ENCODE measurements at places on chromosomes 3 and 15. TPM values are rescaled to one million over a fixed set of nuclear protein-coding genes. Genes with fewer than 3 reads are reported as not detected.

DNA sequence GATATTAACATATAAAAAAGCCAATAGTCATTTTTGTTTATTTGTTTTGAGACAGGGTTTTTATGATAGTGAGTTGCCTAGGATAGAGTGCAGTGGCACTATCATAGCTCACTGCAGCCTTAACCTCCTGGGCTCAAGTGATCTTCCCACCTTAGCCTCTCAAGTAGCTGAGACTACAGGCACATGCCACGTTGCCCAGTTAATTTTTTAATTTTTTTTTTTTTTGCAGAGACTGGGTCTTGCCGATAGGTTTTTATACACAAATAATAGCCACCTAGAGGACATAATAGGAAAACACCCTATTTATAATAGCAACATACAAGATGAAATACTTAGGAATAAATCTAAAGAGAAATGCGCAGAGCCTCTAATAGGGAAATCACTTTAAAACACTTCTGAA lies 13.3 kb downstream of the EIF3J start:
- H3K4me1 ChIP-seq, result peaks cover 32% of the 10 kb centered on the region
- H3K27ac ChIP-seq, result no peak overlapping the region

DNA sequence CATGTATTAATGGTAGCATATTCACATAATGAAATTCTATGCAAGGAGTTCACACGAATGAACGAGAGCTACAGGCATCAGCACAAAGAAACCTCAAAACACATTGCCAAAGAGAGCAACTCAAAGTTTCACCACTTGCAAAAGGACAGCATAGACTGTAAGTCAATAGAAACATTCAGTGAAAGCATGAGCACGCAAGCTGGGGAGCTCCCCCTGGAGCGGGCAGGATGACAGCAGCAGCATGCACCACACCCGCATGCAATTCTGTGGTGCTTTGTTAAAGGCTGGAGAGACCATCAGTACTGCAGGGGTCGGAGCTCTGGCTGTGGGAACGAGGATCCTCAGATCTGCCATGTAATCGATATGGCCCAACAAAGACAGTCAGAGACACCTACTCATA lies 18.7 kb downstream of the OCA2 start:
- no peak for DNase-seq
- H3K4me3 ChIP-seq, result no peak overlapping the region
- no peaks in the 10 kb centered on the region for H3K36me3 ChIP-seq
- H3K27me3 ChIP-seq, result peaks cover 10% of the 10 kb centered on the region
- H3K27ac ChIP-seq, result no peak overlapping the region

- DNase-seq, result no peak
- no peak overlapping the region for H3K27ac ChIP-seq
- peaks cover 2% of the 10 kb centered on the region for H3K27me3 ChIP-seq
- no peaks in the 10 kb centered on the region for H3K4me1 ChIP-seq
These were observed 159.4 kb upstream of the GBE1 start for GRCh38 chr3:81920816-81921215.

GRCh38 chr3:24756101-24756888 lies 261.6 kb upstream of the THRB start:
- no peak for DNase-seq
- H3K4me1 ChIP-seq, result no peaks in the 10 kb centered on the region
- H3K27ac ChIP-seq, result no peak overlapping the region
- no peaks in the 10 kb centered on the region for H3K27me3 ChIP-seq
- H3K36me3 ChIP-seq, result no peaks in the 10 kb centered on the region

DNA sequence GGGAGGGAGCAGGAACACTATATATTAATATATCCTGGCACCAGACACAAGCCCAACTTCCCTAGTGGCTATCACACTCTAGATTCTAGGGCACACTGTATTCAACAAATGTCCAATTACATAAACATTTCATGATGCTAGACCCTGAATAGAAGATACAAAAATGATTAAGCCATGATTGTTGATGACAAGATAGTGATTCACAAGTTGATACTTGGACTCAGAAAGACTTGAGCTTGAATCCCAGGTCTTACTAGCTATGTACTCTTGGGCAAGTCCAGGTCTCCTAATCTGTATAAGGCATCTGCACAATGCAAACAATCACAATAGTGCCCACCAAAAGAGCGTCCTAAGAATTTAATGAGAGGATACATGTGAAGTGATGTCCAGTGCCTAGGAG lies 10.0 kb upstream of the SNTN start:
- H3K36me3 ChIP-seq, result no peaks in the 10 kb centered on the region
- no peak overlapping the region for H3K4me3 ChIP-seq
- H3K27ac ChIP-seq, result no peak overlapping the region
- DNase-seq, result no peak
- peaks cover 2% of the 10 kb centered on the region for H3K27me3 ChIP-seq
- H3K4me1 ChIP-seq, result no peaks in the 10 kb centered on the region

GRCh38 chr3:150736903-150737832 lies 25.8 kb downstream of the SIAH2 start:
- H3K27ac ChIP-seq, result peak overlapping the region; percentile 92
- H3K4me3 ChIP-seq, result peak overlapping the region; percentile 42
- DNase-seq, result no peak
- H3K36me3 ChIP-seq, result peaks cover 50% of the 10 kb centered on the region

DNA sequence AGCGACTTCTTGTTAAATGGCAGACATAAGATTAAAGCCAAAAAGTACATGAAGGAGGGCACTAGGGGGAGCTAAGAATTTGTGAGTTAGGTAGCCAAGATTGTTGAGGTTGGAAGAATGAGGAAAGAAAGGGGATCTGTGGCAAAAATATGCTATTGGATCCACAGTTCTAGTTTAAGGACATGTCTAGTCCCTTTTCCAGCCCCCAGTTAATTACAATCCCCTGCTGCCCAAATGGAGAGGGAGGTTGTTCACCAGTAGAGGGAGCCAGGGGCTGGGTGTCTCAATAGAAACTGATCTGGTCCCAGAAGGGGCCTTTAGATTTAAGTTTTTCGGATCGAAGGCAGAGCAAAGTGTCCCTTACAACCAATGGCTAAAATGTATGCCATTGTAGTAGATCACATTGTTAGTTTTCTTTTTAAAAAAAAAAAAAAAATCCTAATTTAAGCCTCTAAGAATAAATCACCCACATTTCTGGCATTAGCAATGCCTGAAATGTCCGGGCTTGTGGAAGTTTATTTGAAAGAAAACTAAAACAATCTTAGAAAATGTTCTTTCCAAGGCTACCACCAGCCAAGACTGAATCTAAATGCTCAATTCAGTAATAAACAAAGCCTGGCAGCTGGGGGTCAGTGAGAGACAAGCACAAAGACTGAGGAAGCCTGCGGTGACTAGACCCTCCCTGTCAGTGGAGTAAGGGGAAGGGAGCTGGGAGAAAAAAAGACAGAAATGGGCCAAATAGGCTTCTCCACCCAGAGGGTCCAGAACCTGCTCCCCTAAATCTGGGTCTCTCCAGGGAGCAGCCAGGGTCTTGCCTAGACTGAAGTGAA lies 7.1 kb downstream of the COL8A1 start:
- no peak overlapping the region for H3K4me3 ChIP-seq
- no peak overlapping the region for H3K27ac ChIP-seq
- H3K4me1 ChIP-seq, result no peaks in the 10 kb centered on the region
- H3K27me3 ChIP-seq, result peaks cover 7% of the 10 kb centered on the region
- no peak for DNase-seq

- no peak overlapping the region for H3K27ac ChIP-seq
- no peaks in the 10 kb centered on the region for H3K36me3 ChIP-seq
- H3K4me1 ChIP-seq, result no peaks in the 10 kb centered on the region
These were observed 64.9 kb downstream of the CDIN1 start for GRCh38 chr15:36644191-36644896.

NPAP1 gene
- total RNA-seq, result not detected

RTP1 gene
- total RNA-seq, result not detected

TMA7 gene
- 262 TPM for total RNA-seq
